Stimulated activated CD4-positive, alpha-beta T cell treated with anti-CD3 and anti-CD28 coated beads, Interleukin-4, amount 100 ng/mL, for 48 hours (primary cell): ENCODE measurements at places on chromosomes 1 and 21.

DNA sequence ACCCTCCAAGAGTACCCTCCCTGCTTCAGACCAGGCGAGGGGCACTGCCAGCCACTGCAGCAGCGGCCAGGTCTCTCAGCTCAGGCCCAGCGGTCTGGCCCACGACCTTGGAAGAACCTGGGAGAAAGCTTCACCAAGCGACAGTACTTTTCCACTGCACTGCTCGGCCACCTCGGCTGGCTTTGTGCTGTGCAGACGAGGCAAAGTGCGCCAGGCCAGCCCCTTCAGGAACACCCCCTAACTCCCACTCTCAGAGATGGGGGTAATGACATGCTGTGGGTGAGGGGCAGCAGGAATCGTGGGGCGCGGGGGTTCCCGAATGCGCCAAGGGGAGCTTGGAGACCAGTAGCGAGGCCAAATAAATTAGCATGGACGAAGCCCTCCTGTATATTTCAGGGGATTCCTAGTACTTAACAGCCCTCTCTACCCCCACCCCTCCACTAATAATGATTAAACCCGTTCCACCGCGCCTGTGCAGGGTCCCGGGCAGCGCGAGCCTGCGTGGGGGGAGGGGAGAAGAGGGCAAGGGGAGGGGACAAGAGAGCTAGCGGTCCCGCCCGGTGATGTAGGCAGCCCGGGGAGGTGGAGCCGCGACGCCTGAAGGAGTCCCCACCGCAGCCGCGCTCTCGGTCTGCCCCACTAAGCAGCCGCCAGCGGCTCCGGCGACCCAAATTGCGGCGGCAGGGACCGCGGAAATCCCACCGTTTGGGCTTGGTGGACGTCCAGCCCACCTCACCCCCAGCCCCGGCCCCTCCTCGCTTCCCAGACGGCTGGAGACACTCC, at the start of gene FAM43B:
Gene FAM43B, plus strand, starts transcription at position 629 of the 783 bp plus-strand sequence. CDS start 401 bp downstream, outside the sequence.
- no peak for DNase-seq

GRCh38 chr1:159171254-159171687, at the start of gene CADM3:
Gene CADM3 (plus strand): TSS chr1:159171615. CDS start chr1:159171766, 151 bp downstream.
- no peak for DNase-seq

- no peak for DNase-seq
Measured at GRCh38 chr1:94772845-94773244, 47.3 kb upstream of the SLC44A3 start.

- no peak for DNase-seq
Measured at GRCh38 chr21:42969193-42969600, 5.2 kb upstream of the PKNOX1 start.

GRCh38 chr1:182428043-182428442, 21.9 kb upstream of the RGSL1 start:
- DNase-seq, result no peak

GRCh38 chr1:207807326-207807689, 55.5 kb downstream of the CD46 start:
- DNase-seq, result no peak

GRCh38 chr1:62263006-62263813, 56.0 kb downstream of the KANK4 start:
- no peak for DNase-seq

DNA sequence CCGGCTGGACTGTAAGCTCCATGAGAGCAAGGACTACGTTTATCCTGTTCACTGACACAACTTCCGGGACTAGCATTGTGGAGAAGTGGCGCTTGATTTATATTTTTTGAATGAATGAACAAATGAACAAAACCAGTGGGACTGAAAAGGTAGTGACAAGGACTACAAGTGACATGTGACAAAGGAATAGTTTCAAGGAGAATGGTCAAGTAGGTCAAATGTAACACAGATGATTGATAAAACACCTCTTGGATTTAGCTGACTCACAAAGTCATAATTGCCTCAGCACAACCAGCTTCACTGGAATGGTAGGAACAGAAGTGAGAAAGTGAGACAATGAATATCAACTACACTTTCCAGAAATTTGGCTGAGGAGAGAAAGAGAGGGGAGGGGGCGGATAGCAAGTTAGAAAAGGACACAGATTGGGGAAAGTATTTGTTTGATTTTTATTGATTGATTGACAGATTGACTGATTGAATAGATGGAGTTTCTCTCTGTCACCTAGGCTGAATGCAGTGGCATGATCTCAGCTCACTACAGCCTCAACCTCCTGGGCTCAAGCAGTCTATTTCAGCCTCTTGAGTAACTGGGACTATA, 14.2 kb downstream of the MTF1 start:
- no peak for DNase-seq
